ENCODE measurements at places on chromosomes 16 and 17.

GRCh38 chr16:24936151-24936550 is 79.0 kb downstream of the ARHGAP17 start:
- no peak for DNase-seq

- no peak for DNase-seq
Observed at GRCh38 chr17:61381537-61381936, 18.1 kb upstream of the TBX2 start.

DNA sequence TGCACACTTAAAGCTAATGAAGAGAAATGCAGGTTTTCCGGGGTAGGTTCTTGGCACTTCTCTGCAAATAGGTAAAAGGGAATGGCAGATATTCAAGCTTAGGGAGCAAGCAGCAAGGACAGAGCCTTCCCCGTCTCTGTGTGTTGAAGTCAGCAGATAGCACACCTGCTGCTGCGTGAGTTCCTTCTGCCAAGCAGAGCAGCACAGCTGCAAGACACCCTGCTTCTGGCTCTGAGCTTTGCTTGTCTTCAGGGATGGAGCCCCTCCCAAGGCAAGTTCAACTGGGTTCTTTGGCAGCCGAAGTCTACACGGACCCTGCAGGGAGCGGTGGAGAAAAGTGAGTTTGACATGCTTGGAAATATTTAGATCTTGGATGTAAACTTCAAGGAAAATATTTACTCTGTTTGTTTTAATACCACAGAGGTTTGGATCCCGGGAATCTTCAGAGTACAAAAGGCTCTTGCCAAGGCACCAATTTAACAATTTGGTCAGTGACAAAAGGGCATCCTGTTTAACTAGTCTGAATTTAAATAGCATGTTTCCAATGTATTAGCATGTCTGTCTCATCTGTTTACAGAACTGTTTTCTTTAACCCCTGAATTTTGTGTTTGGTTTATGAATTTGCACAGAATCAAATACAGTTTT is 113.4 kb upstream of the KCNJ16 start:
- no peak for DNase-seq

- no peak for DNase-seq
Observed at GRCh38 chr17:58335779-58336455, 7.3 kb upstream of the TSPOAP1 start.

- no peak for DNase-seq
Observed at GRCh38 chr16:84795329-84796053, 24.3 kb upstream of the CRISPLD2 start.

GRCh38 chr16:85728879-85729278 is 22.0 kb downstream of the C16orf74 start:
- DNase-seq = no peak

DNA sequence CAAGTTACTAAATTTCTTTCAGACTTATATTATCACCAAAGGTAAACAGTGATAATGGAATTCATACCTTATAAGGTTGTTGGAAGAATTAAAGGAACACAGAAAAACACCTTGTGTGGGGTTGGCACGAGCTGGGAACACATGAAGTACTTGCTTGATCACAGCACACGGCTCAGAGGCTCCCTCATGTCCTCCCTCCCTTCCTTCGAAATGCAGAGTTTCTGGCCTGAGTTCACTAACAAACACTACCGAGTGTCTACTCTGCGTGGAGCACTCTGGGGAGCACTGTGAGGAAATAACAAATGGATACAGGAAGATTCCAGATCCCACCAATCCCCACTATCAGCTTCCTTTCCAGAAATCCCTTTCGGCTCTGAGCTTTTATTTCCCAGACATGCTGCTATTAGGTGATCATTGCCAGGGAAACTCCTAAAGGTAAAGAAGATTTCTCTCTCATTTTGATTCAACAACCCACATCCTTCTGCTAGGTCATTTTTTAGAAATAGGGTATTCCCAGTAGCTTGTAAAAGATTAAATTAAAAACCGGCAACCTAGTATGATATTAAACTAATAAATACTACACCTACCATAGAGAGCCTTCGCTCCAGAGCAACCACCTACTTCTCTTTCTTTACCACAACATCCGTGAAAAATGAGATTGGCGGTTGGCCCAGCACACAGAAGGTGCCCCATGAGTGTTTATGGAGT is 6.1 kb upstream of the HNF1B start:
- DNase-seq = no peak

GRCh38 chr16:19860166-19861041 is 24.2 kb downstream of the GPRC5B start:
- DNase-seq = no peak

DNA sequence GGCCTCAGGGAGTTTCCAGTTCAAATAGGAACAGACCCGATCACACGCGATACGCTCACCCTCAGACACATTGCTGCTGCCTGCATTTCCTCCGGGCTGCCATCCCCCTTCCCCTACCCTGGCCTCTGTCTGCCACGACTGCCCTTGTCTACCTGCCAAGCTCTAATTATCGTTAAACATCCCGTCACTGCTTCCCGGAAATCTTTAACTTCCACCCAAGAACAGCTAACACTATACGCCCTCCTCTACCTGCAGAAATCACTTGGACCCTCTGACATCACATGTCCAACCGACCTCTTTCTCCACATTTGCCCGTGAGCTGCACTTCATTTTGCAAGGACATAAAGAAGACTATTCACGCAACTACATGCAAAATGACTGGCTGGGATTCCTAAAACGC is 40.4 kb downstream of the ABAT start:
- DNase-seq = no peak

- no peak for DNase-seq
Observed at GRCh38 chr16:82011199-82011641, at the start of gene SDR42E1. Gene SDR42E1 (minus strand): TSS chr16:82011470. CDS start chr16:82000858, 10,612 bp downstream.

DNA sequence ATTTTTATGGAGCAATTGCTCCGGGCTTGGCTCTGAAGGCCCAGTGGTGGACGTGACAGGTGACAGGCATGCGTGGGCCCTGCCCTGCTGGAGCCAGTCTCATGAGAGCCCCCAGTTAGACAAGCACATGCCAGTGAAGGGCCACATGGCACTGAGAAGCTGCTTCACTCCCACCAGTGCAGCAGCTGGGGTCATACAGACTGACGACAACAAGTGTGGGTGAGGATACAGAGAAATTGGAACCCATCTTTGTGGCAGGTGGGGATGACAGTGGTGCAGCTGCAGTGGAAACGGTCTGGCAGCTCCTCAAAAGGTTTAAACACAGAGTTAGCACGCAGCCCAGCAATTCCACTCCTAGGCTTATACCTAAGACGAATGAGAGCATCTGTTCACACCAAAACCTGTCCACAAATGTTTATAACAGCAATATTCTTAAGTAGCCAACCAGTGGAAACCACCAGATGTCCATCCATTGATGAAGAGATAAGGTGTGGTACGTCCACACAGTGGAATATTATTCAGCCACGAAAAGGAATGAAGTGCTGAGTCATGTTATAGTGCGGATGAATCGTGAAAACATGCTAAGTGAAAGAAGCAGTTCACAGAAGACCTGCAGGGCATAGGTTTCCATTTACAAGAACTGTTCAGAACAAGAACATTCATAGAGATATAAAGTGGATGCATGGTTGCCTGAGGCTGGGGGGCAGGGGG is 12.5 kb upstream of the CIBAR2 start:
- DNase-seq = no peak

- DNase-seq = no peak
Observed at GRCh38 chr17:40550608-40551007, 14.7 kb downstream of the CCR7 start.

DNA sequence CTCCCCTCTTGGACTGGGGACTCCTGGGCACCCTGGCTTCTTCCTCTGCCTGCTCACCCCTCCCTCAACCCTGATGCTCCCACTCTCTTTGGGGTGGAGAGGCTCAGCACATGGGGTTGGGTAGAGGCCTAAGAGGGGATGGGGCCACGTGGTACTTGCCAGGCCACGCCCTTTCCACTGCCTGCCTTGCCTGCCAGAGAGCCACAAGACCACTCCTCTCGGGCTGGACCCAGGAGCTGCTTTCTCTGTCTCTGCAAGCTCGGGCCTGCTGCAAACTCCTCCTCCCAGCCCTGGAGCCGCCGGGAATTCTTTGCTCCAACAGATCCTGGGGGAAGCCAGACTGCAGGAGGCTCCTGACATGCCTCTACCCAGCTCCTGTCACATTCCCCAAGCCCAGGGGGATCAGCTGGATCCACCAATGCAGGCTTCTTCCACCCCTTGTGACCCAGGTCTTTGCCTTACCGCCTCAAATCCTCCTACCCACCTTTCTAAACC is 11.8 kb downstream of the DLX4 start:
- no peak for DNase-seq

DNA sequence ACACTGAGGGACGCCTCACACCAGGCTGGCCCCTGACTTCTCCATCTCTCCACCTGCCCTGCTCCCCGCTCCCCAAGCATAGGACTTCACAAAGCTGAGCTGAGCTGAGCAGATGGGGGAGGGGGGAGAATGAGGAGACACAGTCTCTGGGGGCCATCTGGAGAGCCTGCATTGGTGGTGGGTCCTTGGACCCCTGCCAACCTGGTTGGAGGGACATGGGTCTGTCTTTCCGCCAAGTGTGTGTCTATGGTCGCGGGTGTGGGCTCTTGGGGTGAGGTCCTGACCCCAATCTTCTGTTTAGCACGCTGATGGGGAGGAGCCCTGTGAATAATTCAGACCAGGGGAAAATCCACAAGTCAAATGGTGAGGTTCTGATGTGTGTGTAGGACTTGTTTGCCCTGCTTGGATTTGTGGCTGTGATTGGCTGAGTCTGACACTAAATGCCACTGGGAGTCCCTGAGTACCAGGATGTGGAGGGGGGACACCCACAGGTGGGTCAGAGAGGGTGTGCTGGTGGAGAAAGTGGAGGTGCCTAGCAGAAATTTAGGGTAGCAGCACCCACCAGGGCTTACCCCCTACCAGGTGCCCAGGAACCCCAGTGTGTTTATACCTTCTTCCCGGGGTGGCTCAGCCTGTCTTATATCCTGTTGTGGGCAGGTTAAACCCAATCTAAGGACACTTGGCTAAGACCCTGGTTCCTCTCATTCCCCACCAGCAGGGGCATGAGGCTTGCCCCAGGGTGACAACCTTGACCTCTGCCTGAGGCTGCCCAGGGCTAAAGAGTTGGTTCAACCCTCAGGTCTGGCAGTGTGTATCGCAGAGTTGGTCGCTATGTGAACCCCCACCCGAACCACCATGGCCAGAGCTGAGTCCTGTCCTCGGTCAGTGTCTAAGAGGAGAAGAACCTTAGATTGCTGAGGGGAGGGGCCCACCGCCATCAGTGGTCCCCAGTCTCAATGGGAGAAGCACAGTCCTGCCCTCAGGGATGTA is 2.1 kb downstream of the FMNL1 start:
- no peak for DNase-seq

DNA sequence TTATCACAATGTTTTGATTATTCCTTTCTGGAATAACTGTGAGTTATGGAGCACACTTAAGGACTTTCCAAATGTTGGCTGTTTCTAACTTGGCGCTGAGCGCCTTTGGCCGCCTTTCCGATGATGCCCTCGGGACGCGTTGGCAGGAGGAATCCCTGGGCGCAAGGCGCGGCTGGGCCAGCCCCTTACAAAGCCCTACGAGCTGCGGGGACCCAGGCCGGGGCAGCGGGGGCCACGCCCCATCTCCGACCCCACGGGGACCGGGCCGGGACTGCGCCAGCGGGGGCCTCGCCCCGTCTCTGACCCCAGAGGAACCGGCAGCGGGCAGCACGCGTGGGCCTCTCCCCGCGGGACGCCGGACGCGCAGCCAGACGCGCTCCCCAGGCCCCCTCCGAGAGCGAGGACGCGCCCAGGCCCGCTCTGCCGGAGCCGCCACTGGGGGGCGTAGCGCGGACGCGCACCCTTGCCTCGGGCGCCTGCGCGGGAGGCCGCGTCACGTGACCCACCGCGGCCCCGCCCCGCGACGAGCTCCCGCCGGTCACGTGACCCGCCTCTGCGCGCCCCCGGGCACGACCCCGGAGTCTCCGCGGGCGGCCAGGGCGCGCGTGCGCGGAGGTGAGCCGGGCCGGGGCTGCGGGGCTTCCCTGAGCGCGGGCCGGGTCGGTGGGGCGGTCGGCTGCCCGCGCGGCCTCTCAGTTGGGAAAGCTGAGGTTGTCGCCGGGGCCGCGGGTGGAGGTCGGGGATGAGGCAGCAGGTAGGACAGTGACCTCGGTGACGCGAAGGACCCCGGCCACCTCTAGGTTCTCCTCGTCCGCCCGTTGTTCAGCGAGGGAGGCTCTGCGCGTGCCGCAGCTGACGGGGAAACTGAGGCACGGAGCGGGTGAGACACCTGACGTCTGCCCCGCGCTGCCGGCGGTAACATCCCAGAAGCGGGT is at the start of gene GAA:
GAA (plus strand) TSS at position 571 of the 935 bp plus-strand sequence. CDS start 3,006 bp downstream, outside the sequence.
- no peak for DNase-seq

- no peak for DNase-seq
Observed at GRCh38 chr17:7293159-7293558, 1.3 kb downstream of the YBX2 start.

- no peak for DNase-seq
Observed at GRCh38 chr16:83661656-83662055, 146.1 kb upstream of the HSBP1 start.

DNA sequence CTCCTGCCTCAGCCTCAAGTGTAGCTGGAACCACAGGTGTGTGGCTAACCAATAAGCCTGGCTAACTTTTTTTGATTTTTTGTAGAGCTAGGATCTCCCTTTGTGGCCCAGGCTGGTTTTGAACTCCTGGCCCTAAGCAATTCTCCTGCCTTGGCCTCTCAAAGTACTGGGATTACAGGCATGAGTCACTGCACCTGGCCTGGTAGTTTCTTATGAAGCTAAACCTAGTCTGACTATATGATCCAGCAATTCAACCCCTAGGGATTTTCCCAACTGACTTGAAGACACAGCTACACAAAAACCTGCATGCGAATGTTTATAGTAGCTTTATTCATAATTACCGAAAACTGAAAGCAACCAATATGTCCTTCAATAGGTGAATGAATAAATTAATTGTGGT is 176.2 kb upstream of the IRX3 start:
- DNase-seq = no peak

DNA sequence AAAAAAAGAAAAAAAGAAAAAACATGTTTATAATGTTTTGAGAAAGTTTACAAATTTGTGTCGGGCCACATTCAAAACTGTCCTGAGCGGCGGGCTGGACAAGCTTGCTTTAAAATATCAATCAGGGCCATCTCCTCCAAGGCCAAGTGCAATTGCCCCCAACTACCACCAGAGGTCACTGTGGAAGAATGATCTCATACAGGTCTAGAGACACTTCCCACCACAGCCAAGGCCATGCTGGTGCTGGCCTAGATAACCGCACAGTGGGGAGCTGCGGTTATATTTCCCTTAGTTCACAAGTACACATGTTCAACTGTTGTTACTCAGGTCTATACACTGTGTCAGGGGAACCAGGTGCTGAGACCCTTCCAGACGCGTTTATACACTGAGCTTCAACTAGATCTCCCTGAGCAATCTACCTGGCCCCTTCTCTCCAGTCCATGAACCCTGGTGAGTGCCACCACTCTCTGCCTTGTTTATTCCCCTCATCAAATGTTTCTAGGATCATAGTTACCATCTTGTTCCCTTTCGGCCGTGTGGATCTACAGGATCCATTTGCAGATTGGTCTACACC is 83.8 kb upstream of the CCL2 start:
- no peak for DNase-seq
